Natural killer cell treated with Interleukin-12 subunit alpha and Interleukin-12 subunit beta and Interleukin-15 and Interleukin-18, amount 100 ng/mL, for 72 hours (primary cell): ENCODE measurements at places on chromosomes 12 and 14. TPM values are rescaled to one million over a fixed set of nuclear protein-coding genes. Genes with fewer than 3 reads are reported as not detected.

DNA sequence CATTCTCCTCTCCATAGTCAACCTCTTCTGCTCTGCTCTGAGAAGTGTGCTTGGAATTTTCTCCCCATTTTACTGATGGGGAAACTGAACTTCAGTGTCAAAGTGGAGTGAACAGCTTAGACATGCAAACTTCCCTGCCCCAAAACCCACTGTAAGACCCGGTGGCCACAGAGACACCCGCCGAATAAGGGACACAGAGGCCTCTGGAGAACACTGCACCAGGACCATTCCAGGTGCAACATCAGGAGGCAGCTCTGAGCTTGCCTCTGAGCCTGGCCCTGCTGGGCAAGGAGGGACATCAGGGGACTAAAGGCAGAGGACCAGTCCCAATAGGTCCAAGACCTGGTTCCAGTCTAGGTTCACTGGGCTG lies 1.7 kb downstream of the HDAC7 start:
- no peak for DNase-seq

DNA sequence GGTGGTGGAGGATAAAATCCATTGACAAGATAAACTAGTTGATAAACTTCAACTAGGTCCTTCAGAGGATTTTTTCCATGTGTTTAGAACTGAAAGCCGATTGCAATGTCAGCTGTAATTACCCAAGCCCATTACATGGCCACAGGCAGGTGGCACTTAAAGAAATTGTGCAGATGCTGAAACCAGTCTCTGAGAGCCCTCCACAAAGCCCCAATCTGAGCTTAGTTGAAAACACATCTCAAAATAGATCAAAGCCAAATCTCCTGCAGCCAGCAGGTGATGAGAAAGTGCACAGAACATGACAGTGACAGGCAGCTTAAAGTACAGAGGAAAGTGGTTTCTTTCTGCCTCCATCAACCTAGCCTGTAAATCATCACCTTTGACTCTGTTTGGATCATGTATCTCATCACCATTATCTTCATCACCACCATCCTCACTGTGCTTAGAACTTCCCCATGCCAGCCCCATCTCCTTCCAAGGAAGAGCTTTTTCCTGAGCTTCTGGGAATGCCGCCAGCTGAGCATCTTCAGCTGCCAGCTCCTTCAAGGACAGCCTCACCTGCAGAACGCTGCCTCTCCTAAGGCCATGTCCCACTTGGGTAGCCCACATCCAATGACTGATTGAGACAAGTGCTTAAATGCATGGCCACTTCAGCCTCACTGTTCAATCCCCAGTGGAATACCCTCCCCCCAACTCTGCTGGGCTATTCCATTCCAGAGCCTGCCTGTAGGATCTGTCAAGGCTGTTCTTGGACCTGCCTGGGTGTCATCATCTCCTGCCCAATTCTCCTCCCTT lies 219.5 kb upstream of the TMEM132C start:
- DNase-seq = no peak

DNA sequence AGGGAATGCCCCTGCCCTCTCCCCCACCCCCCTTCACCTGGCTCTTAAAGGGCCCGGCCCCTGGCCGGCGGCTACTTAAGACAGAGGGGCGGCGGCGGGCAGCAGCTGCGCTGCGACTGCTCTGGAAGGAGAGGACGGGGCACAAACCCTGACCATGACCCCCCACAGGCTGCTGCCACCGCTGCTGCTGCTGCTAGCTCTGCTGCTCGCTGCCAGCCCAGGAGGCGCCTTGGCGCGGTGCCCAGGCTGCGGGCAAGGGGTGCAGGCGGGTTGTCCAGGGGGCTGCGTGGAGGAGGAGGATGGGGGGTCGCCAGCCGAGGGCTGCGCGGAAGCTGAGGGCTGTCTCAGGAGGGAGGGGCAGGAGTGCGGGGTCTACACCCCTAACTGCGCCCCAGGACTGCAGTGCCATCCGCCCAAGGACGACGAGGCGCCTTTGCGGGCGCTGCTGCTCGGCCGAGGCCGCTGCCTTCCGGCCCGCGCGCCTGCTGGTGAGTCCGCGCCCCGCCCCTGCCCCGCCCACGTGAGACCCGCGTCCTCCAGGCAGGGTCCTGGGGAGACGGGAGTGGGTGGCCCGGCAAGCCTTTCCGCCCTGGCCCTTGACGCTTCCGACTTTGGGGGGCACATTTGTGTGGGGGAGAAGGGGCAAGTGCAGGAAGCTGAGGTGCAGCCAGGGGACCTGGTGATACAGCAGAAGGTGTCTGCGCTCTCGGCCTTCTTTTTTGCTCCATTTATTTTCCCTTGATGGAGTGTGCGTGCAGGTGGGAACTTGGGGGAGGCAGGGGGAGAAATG lies at the start of gene IGFBP6:
IGFBP6 (plus strand) TSS at position 104 of the 790 bp plus-strand sequence; CDS start at position 155, 51 bp downstream.
- peak; percentile 63 for DNase-seq

- no peak for DNase-seq
Measured at GRCh38 chr12:86331457-86331856, 75.3 kb upstream of the MGAT4C start.

NPC2 gene
- 12.7 TPM for total RNA-seq

DNA sequence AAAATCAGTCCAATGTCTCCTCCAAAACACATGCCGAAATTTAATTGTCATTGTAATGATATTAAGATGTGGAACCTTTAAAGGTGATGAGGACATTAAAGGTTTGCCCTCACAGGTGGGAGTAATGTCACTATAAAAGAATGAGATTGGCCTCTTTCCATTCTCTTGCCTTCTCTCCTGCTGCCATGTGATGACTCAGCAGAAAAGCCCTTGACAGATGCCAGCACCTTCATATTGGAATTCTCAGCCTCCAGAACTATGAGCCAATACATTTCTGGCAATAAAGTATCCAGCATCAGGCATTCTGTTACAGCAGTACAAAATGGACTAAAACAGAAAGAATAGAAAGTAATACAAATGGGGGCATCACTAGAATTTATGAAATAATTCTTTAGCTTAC lies 609.7 kb downstream of the SLC16A7 start:
- no peak for DNase-seq

CCDC38 gene
- not detected for total RNA-seq

DNA sequence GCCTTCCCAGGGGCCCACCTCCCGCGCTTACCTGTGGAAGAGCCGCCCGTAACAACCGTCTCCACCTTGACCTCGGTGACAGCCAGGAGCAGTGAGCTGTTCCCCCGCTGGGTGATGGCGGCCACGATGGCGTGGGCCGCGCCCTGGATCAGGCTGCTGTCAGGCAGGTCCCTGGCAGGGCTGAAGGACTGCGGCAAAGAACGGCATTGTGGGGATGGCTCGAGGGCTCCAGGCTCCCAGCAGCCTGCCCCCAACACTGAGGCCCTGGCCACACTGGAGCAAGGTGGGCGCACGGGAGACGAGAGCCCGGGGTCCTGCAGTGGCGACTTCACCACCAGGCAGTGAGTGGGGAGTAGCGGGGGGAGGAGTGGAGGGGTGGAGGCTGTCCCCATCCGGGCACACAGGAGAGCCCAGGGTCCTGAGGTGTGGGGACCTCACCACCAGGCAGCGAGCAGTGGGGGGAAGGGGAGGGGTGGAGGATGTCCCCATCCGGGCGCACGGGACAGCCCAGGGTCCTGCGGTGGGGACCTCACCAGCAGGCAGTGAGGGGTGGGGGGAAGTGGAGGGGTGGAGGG lies 25.0 kb downstream of the JAG2 start:
- DNase-seq = no peak

TAC3 gene
- total RNA-seq = 0.45 TPM

TCL1B gene
- not detected for total RNA-seq

DNA sequence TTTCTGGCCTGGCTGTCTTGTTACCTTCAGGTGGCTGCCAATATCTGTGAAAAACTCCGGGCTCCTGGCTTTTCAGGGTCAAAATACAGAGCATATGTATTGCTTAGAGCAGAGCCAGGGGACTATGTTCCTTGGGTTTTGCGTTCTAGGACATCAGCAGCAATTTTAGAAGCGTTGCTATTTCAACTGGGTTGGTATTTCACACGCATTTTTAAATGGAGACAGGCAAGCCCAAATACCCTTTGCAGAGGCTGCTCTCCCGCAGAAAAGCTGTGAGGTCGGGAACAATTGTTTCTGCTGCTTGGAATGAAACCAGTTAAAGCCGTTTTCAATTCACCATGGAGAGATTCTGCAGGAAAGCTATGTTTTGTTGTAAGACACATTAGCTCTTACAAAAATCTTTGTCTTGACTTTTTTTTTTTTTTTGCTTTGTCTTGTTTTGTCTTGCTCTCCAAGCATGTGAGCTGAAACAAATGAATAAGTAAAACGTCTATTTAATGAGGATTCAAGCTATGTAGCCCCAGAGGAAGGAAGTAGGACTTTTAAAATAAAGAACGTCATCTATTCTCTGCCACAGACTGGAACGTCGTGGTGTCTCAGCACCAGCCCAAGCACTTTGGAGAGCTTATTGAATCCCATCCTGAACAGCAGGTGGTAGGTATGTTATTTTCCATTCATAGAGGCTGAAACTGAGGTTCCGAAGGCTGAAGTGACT lies 181.0 kb upstream of the TBX3 start:
- DNase-seq = no peak

VWF gene
- not detected for total RNA-seq

GRCh38 chr14:102497998-102498677 lies 11.4 kb downstream of the ANKRD9 start:
- no peak for DNase-seq

DNA sequence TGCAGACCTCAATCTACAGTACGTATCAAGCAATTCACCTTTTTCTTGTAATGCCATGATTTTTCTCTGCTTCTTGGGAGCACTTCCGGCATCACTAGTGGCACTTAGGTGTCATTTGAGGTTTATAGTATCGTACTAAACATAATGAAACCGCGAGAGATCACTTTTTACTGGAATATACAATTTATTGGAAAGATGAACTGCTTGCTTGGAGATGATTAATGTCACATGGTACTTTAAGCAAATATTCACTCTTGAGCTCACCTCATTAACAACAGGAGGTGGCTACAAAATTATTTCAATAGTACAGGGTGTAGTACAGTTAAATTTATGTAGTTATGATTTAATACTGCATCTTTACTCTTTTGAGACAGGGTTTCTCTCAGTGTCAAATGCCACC lies 11.5 kb downstream of the FUT8 start:
- no peak for DNase-seq

TRHDE gene
- not detected for total RNA-seq

RNU4-1 gene
- 1,386 TPM for total RNA-seq

DNA sequence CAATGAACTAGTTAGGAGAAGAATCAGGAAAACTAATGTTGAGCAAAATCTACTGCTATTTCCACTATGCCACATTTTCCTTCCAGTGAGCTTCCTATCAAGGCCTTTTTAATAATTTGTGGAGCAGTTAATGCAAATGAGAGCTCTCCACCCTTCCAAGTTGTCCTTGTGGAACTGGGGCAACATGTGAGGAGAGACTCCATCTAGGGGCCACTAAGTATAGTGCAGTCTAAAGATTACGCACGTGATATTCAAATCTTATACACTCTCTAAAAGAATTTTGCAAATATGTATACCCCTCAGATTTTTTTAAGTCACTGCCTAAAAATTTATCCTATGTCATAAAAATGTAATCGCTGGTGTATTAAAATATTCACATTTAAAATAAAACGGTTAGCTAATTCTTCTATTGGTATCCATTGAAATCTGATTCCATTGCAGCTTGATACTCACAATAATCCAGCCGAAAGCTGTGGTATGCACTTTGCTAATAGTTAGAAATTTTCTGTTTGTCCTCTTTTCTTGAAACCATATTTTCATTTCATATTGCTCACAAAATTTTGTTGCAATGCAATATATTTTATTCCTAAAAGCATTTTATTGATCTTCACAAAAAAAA lies 100.1 kb downstream of the PAH start:
- no peak for DNase-seq

- no peak for DNase-seq
Measured at GRCh38 chr12:52060498-52061177, 9.1 kb upstream of the ATG101 start.

- no peak for DNase-seq
Measured at GRCh38 chr12:50246873-50247612, 36.3 kb downstream of the LIMA1 start.

KRT85 gene
- total RNA-seq = not detected

- no peak for DNase-seq
Measured at GRCh38 chr12:1552911-1553491, 41.4 kb downstream of the FBXL14 start.

KRT83 gene
- not detected for total RNA-seq

DPPA3 gene
- total RNA-seq = not detected

DNA sequence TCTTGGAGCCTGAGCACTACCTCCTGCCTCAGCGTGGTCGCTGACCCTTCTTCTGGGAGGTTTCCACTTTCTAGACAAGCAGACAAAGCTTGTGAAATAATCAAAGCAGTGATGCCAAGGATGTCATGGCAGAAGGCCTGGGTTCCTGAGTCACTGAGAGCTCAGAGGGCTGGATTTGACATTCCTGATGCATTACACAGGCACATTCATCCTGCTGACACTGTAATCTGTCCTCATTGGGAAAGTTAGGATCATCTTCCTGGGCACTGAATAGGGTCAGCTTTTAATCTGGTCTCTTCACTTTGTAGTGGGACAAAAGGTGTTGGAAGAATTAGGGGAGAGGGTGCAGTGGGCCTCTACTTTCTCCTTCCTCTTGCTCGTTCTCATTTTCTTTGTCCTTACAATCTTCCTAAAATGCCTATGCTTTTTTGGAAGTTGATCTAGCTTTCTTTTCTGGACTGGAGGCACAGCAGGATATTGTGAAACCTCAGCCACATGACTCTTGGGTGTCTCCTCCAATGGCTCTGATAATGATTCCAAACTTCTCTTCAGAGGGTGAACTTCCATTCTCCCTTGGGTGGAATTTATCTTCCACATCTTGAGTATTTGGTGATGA lies 29.6 kb downstream of the EEA1 start:
- DNase-seq = no peak

DNA sequence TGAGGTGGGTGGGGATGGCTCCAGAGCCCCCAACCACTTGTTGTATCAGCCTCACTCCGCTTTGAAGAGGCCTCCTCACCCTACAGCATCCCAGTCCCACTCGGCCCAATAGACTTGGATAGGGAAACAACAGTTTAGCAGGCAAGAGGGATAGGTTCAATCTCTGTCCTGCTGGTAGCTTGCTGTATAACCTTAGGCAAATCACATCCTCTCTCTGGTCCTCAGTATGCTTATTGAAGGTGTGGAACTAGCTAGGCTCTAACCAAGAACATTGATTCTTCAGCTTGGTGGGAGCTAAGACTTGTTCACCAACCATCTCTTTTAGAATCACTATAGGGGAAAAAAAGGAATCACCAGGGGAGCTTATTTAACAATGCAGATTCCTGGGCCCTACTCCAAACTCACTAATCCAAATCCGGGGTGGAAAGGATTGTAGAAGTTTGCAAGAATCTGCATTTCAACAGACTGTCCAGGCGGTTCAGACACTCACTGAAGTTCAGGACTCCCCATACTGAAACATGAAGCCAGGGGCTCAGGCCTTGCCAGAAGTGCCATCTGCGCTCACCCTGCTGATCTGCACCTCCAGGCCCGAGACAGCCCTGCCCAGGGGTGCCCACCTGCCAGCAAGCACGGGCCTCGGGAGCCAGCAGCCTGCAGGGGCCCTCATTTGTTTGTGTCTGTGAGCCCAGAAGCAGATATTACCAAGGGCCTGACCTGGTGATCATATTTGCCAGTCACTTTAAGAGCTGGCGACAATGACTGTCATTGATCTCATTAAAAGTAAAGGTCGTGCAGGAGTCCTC lies 113.0 kb downstream of the ADCK1 start:
- DNase-seq = no peak

GRCh38 chr12:52832985-52833905 lies 866 bp downstream of the KRT79 start:
- DNase-seq = no peak

NFE2 gene
- 3.7 TPM for total RNA-seq

- no peak for DNase-seq
Measured at GRCh38 chr14:61469781-61470180, 148.4 kb downstream of the PRKCH start.

- DNase-seq = no peak
Measured at GRCh38 chr12:15751741-15752140, 37.4 kb downstream of the EPS8 start.
